ENCODE measurements at places on chromosomes 7 and 10.

GRCh38 chr7:2357571-2357970 lies 2.9 kb downstream of the EIF3B start:
- DNase-seq = no peak

GRCh38 chr10:102918817-102919245 lies 737 bp downstream of the CNNM2 start:
- DNase-seq = no peak

DNA sequence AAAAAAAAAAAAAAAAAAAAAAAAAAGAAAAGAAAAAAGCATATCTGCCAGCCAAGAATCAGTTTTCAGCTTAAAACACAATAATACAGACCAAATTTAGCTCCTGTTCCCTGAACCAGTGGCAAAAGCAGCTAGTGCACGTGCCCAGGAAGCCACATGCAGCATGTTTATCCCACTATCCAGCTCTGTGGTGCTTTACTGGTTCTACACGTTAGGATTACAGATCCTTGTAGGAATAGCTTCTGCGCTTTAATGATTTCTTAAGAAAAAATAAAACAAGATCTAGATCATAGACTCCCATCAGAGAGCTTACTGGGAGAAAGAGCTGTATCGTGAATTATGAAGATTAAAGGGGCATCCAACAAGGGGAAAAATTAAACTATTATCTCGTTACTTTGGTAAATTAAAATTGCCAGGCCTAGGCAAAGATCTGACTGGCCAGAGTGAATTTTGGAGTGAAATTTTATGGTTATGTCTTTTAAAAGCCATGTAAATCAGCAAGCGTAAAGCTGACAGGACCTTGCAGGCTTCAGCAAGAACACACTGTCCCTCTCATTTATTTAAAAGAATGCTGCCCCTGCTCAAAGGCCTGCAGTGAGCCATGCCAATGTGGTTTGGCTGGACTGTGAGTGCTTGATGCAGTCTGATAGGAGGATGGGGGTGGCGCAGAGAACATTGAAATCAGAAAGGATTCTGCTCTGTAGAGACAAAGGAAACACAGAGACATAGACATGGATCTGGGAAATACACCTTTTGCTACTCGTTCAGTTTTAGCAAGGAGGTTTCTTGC lies 177.3 kb upstream of the PHYHIPL start:
- DNase-seq = no peak

- no peak for DNase-seq
Measured at GRCh38 chr7:668139-668931, 58.2 kb upstream of the DNAAF5 start.

DNA sequence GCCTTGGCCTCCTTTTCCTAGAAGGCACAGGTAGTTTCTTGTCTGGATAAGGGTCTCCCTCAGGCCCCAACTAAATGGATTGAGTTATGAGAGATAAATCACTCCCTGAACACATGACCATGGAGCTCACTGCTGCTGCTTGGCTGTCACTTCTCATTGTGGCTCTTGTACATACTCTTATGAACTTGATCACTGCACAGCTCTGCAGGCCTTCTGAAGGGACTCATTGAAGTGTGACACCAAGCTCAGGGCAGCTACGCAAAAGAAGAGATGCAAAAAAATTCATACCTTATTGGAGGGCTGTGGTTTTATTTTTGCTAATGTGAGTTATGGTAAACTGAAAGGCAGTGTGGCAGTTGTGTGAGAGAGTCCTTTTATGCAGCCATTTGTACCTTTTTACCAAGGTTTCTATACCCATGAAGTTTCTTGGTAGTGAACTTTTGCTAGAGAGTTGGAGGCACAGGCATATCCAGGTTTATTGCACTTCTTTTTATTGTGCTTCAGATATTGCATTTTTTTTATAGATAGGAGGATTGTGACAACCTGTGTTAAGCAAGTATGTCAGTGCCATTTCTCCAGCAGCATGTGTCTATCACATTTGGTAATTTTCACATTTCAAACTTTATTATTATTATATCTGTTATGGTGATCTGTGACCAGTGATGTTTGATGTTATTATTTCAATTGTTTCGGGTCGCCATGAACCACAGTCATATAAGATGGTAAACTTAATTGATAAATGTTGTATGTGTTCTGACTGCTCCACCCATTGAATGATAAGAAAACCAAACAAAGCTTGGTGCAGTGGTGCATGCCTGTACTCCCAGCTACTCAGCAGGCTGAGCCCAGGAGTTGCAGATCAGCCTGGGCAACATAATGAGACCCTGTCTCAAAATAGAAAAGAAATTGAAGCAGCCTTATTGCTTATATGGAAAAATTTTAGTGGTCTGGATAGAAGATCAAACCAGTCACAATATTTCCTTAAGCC lies 100.6 kb downstream of the LRRC4 start:
- DNase-seq = no peak

DNA sequence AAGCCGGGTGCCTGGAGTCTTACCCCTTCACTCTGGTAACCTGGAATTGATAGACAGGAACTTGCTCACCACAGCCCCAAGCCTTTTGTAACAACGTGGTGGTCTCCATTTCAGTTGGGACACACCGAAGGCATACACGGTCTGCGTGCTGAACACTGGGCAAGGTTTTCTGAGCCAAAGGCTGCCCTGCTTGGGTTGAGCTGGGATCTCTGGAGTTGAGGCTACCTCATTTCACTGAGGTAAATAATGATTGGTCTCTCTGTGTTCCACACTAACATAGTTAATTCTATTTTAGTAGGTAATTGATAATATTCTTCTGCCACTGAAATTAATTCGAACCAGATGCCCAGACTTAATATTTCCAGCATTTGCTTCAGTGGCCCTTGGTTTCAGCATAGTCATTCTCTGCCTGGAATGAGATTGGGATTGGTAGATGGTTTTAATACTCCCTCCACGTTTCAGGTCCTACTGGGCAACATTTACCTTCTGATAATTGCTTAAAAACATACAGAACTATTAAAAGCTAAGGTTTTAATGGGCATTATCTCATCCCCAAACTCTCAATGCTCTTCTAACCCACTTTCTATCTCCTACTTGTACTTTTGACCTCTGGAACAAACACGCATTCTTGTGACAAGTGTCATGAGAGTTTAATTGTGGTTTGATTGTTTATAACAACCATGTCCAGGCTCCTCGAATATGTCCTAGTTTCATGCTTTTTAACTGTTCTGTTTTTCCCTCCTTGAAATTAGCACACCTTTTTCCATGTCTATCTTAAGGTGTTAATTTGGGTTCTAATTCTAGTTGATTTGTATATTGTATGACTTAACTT lies 202.3 kb upstream of the KLF6 start:
- DNase-seq = no peak

- DNase-seq = no peak
Measured at GRCh38 chr10:71829171-71829570, 21.9 kb downstream of the PSAP start.

- DNase-seq = no peak
Measured at GRCh38 chr10:59027975-59028655, 148.3 kb upstream of the PHYHIPL start.

DNA sequence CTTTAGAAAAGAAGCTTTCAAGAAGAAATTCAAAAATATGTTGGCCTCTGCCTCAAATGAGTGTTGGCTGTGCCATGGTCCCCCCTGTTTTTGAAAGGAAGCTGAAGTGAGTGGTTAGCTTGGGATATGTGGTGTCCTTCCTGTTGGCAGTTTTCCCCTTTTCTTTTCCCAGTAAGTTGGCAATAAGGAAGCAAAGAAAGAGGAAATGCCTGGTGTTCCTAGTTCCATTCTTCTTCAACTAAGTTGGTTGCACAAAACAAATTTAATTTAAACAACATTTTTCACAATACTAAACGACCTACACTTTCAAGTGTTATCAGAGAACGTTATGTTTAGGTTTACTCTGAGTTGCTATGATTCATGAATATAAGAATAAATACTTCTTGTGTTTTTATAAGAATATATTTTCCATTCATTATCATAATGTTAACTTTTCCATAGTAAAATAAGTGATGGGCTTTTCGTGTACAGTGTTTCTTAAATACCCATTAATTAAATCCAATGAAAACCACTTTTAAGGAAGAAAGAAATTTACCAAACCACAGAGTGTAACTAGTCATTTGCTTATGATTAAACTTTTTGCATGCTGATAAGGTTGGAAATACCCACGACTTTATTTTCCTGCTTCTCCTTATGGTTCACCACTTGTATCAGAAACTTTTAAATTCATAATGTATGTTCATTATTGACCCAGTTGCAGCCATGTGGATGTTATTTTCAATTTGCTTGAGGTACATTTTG lies 7.7 kb downstream of the HDAC9 start:
- no peak for DNase-seq

- no peak for DNase-seq
Measured at GRCh38 chr10:84546609-84547008, 218.2 kb downstream of the CCSER2 start.

DNA sequence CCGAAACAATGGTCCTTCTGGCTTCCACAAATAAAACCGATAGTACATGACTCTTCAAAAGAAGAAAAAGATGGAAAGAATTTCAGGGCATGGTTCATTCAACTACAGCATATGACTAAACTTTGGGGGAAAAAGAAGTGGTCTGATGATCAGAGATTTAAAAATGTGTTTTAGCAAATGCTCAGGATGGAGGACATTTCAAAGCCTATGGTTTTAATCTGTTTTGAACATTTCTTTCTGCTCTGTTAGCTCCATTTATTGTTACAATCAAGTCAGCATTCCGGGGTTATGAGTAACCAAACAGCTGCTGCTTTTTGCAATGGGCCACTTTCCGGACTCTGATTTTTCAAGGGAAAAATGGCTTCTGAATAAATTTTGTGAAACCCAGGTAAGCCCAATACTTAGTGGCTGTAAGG lies 142.4 kb downstream of the CUBN start:
- DNase-seq = no peak

DNA sequence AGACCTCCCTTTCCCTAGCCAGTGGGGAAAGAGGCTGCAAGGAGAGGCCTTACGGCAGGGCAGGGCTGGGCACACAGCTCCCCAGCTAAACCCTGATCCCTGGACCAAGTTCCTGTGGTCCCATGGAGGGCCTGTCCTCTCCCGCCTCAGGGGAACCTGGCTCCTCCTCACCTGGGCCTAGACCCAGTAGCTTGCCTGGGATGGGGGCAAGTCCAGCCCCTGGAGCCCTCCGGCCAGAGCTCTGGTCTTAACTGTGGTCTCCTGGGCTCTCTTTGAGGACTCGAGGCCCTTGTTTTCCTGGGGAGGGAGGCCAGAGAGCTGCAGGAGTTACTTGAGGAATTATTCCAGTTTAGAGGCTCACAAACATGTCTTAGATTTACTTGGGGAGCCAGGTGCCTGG lies 1.5 kb downstream of the ZP3 start:
- no peak for DNase-seq

DNA sequence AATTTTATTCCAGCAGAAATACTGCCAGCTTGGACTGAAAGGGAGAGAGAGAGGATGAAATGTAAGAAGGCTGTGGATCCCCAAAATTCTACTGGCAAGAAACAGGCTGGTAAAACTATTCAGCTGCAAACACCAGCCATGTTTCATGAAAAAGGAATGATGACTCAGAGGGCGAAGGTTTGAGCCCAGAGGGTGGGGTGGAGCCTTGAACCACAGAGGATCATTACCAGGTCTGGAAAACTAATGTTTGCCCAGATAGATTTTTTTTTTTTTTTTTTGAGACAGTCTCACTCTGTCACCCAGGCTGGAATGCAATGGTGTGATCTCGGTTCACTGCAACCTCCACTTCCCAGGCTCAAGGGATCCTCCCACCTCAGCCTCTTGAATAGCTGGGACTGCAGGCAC lies 41.7 kb upstream of the NRF1 start:
- DNase-seq = no peak

DNA sequence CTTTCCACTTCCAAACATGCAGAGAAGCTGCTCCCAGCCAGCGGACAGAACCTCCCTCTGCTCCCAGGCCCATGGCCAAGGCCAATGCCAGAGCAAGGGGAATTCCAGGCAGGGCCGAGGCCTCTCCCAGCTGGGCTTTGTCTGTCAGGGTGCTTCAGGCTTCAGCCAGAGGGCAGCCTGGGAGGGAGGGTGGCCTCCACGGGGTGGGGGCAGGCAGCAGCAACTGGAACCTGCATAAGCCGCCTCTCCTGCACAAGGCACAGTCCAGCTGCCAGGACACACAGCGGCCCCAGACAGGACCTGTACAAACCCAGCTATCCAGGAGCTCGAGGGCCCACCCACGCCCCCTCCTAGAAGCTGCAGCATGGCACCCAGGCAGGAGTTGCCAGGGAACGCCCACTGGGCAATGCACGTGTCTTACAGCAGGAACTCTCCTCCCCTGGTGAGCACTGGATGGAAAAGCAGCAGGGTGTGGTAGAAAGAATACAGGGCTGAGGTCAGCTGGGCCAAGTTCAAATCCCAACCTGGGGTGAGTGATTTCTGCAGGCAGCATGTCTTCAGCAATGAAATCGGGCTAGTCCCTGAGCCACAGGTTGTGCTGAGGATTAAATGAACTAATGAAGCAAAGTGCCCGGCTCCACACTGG lies 7.6 kb downstream of the FAM53B start:
- DNase-seq = no peak

DNA sequence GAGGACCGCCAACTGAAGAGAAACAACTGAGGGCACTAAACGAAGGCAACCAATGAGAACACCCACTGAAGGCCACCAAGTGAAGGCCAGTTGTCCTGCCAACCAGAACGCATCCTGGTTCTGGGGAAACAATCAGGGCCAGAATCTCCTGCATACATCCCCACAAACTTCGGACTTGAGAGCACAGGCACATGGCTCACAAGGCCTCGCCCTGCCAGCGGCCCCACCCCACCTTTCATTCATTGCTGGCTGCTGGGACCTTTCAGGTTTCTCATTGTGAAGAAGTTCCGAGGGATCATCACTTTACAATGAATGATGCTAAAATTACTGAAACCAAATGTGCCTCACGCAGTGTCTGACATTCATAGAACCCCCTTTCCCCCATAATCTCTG lies 79.2 kb upstream of the ABI1 start:
- DNase-seq = no peak

- no peak for DNase-seq
Measured at GRCh38 chr7:137545059-137545716, 201.7 kb upstream of the PTN start.

DNA sequence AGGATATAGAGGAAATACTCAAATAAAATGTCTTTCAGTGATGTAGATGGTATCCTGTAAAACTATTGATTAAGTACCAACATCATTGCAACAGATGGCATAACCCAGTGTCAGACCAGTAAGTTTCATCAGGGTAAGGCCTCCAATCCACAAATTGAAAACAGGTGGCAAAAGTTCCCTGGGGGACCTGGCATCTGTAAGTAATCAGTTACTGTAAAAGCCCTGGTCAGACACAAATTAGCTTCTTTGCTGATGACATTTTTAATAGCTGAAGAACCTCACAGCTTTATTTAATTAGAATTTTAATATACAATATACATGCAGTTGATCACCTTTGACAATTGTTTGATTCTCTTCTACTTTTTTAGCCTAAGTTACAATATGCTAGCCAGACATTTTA lies 152.5 kb downstream of the PLXDC2 start:
- no peak for DNase-seq
